BE2C (cell line): ENCODE measurements at places on chromosomes 2 and 18.

- DNase-seq, result no peak
Observed at GRCh38 chr18:10131081-10131459, 217.3 kb downstream of the VAPA start.

DNA sequence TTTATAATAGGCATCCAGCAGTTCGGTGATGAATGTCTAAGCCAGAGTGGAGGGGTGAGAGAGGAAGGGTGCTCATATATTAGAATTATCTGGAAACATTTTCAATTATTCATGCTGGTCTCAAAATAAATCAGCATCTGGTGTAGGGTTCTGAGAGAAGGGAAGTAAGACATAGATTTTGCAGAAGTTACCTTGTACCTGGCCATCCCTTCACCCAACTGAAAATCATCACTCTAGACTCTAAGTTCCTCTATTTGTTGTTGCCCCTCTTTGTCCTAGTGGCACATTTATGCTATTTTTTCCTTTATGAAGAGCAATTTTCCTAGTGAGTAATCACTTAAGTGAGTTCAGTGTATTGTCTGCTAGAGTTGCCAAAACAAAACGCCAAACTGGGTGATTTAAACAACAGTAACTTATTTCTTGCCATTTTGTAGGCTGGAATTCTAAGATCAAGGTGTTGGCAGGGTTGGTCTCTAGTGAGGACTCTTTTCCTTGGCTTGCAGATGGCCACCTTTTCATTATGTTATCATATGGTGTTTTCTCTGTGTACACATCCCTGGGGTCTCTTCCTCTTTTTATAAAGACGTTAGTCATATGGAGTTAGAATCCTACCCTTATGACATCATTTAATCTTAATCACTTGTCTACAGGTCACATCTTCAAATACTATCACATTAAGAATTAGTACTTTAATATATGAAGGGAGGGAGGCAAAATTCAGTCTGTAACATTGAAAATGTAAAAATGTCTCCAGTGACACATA is 129.9 kb upstream of the KLHL14 start:
- DNase-seq, result no peak

DNA sequence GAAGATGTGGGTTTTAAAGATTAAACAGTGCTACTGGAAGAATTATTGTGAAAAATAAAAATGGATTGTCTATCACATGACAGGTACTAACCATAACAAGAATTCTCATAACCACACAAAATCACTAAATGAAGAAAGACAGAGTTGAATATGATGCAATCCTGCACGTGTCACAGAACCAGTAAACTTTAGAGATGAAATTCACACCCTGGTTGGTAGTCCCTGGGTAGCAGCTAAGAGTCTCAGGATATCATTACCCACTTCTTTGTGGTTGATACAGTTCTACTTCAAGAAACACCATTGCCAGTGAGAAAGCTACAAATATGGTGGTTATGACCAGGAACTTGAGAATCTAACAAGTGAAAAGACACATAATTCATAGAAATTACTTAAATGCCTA is 450.2 kb downstream of the ERBB4 start:
- no peak for DNase-seq

- DNase-seq, result no peak
Observed at GRCh38 chr2:227816507-227817294, 3.1 kb downstream of the CCL20 start.

GRCh38 chr18:43869451-43870008 is 592.2 kb upstream of the SYT4 start:
- DNase-seq, result no peak

GRCh38 chr2:7812231-7812995 is 869.4 kb upstream of the ID2 start:
- no peak for DNase-seq
